ENCODE measurements at places on chromosomes 4 and X.

DNA sequence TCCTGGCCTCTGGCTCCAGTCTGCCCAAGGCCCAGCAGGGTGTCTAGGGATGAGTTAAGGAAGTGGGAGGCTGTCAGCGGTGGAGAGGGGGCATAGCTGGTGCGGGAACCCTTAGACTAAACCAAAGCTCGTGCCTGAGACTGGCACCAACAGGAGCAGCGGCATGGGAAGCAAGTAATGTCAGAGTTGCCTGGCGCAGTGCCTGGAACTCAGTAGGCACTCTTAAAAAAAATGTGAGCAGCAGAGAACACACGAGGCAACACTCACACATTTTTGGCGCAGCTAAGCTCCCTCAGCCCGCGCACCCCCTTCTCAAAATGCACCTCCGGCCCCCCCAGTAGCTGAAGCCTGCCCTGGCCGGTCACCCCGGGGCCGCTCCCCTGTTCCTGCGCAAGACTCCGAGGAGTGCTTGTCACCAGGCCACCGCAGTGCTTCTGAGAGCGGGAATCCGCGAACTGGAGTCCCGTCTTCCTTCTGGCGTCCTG is 583 bp downstream of the GABRE start:
- DNase-seq = peak; percentile 51

GRCh38 chr4:158940271-158940670 is 162.6 kb upstream of the RAPGEF2 start:
- DNase-seq = no peak

GRCh38 chr4:38455092-38455862 is 208.7 kb upstream of the KLF3 start:
- no peak for DNase-seq

DNA sequence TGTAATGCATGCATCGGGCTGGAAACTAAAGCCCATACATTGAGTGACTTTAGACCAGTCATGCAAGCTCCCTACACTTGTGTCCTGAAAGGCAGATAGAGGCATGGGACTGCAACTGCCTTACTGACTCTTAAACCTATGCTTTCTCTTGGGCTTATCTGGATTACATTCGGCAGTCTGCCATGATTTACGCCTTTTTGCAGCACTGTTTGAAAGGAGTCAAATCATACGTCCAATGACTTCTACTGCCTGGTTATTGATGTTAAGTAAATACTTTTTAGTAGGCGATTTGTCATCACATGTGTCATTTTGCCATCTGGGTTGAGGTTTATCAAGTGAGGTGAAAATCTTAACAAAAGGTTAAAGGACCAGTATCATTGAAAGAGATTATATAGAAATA is 31.5 kb downstream of the SORBS2 start:
- DNase-seq = no peak

DNA sequence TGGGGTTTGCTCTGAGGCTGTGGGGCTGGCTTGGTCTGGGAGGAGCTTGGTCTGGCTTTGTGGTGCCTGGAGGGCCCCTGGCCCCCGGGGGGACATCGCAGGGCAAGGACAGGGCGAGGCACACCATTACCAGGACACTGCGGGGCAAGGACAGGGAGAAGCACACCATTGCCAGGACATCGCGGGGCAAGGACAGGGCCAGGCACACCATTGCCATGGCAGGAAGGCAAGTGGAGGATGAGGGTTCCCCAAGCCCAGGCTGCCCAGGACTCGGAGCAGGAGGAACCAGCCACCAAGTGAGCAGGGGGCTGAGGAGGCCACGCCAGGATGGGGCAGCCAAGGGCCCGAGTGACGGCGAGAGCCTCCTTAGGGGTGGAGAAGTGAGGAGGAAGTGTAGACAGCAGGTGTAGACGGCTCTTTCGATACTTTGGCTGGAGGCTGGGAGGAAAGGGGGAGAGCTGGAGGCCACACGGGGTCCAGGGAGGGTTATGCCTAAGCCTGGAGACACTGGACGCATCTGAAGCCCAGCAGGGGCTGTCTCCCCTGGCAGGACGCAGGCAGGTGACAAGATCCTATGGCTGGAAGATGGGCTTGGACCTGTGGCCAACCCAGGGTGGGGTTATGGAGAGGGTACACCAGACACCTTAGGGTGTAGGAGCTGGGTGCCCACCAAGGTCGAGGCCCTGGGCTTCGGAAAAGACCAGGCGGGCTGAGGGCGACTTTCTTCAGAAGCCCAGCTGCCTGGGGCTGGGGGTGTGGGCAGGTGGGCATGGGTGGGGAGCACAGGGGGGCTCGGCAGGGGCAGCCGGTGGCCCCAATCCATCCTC is 7.3 kb downstream of the NKX1-1 start:
- DNase-seq = no peak

DNA sequence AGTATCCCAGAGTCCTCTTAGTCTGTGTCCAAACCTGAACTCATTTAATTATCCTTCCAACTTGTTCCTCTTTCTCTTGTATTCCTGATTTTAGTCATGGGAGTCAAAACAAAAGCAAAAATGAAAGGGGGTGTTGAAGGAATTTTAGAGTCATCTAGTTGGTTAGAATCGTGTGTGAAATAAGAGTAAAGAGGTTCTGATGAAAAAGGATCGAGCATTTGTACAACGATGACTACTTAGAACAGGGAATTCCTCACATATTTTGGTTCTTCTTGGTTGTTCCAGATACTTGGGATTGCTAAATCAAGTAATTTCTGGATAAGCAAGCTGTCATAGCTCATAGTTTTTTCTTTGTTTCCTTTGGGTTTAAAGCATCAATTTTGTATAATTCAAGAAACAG is 194.4 kb downstream of the BCOR start:
- DNase-seq = no peak

GRCh38 chr4:86185659-86186058 is 174.2 kb downstream of the MAPK10 start:
- no peak for DNase-seq

Measured in left hindlimb (tissue), 1 donor.